ENCODE measurements at places on chromosomes 4 and X.

- no peak for DNase-seq
Observed at GRCh38 chrX:618761-619450, 11.7 kb upstream of the SHOX start.

DNA sequence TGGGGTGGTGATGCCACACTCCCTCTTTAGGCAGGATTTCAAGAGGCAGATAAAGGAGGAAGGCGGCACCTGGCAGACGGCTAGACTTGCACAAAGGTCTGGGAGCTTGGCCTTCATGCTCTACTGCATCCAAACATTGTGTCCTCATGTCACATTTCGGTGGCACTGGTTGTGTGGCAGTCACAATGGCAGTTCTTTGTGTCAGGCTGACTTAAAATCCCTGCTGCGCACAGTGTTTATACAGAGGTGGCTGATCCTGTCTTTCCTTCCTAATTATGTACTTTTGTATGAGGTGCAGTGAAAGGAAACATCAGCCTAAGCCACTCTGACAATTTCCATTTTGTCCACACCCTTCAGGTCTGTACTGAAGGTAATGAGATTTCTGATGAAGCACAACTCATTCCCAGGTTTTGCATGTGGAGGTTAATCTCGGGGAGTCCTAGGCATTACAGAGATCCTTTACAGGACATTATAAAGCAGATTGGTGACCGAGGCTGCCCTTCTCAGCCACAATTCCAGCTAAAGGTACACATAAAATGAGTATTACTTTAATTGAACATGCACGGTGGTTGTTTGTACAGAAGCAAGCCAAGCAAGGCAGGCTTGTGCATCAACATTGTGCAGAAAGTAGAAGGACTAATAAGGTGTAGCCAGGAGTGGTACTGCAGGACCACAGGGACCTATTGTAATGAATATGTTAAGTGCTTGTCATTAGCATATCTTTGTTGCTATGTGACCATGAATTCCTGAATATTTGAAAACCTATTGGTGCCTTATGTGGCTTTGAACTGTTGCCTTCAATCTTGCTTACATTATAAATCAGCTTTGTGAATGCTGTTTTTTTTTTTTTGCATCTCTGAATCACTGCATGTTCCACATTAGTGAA is 147.6 kb downstream of the STK32B start:
- no peak for DNase-seq

GRCh38 chr4:104507112-104507511 is 12.4 kb upstream of the CXXC4 start:
- peak; percentile 83 for DNase-seq

DNA sequence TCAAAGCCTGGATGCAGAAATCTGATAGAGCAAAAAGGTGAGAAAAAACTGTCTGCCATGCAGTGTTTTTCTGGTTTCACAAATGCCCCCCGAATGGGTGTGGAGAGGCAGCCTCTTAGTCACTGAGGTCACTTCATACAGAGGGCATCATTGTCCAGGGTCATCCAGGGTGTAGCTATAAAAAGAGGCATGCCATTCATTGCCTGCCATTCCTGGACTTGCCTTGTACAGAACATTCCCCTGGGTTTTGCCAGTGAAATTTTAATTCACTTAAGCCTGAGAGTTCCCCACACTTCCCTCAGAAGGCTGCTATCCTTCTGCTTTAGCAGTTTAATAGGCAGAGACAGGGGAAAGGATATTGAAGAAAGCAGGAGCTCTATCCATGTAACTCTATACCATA is 230.3 kb downstream of the UNC5C start:
- no peak for DNase-seq

GRCh38 chr4:113382704-113383103 is 333.3 kb downstream of the ANK2 start:
- DNase-seq, result no peak

DNA sequence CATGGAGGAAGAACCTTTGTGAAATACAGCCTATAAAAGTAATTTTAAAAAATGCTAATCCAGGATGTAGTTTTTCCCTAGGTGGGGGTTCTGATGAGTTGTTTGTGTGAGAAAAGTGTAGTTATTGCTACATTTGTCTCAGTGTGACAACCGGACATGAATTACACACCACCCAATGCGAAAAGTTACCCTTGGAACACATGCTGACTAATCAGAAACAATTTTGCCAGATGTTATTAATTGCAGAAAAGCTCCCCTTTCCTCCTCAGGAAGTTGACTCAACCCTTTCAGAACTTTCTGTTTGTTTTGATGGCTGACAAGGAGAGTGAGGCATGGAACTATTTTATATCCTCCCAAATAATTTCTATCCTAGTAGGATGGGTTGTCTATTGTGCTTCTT is 38.1 kb upstream of the EDA2R start:
- no peak for DNase-seq

DNA sequence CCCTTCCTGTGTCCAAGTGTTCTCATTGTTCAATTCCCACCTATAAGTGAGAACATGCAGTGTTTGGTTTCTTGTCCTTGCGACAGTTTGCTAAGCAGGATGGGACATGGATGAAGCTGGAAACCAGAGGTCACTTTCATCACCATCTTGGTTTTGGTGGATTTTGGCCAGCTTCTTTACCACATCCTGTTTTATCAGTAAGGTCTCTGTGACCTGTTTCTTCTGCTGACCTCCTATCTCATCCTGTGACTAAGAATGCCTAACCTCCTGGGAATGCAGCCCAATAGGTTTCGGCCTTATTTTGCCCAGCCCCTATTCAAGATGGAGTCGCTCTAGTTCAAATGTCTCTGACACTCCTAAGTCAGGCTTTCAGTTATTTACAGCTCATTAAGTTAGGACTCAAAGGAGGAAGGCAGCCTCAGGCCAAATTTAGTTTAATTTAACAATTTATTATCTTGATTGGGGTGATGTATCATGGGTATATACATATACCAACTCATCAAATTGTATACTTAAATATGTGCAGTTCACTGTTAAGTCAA is 169.9 kb upstream of the NDP start:
- no peak for DNase-seq

DNA sequence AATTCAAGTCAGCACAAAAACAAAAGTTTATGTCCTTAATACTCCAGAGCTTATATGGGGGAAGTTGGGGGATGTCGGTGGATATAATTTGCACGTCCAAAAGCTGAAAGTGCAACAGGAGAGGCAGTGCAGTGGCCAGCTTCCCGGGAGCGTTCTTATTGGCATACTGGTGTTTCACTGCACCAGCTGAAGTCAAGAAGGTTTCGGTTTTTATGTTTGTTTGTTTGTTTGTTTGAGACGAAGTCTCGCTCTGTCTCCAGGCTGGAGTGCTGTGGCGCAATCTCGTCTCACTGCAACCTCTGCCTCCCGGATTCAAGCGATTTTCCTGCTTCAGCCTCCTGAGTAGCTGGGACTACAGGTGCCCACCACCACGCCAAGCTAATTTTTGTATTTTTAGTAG is 28.6 kb upstream of the TLR3 start:
- DNase-seq, result no peak

DNA sequence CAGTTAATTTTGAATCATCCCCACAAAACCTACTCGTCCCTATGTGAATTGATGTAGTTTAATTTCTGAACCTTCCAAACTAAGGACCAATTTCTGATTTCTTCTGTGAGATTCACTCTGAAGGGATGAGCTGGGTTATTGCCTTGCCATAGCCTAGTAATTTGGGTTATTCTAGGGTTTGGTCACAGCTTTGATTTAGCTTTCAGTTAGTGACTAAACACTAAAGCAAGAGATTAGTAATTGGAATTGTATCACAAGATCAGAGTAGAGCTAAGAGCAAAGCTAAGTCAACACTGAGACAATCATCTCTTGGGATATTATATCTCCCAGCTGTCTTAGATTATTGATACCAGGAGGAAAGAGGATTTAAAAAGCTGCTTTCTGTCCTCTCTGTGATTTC is 588.0 kb downstream of the CCSER1 start:
- DNase-seq, result no peak

DNA sequence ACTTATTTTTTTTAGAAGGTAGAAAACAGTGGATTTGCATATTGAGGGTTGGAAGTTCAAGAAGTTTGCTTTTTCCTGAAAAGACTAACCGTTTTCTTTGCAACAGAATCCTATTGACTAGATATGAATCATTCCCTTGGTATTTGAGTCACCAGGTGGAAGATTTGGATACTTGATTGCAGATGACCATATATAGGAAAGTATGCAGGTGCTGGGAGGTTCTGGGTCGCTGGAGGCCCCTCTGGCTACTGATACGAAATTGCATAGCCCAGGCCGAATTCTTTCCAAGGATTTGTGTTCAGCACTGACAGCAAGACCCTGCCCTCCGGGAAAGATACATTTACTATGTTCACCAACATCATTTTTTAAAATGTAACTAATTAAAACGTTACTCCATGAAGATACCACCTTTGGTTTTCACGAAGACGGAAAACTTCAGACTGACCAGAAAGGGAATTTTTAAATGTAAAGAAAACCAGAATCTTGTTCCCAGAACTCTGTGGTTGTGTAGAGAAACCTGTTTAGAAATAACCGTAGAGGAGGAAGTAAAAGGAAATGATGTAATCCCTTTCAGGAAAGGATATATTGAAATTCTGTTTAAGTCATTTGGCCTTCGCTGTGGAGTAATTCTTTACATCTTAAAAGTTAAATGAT is 946 bp downstream of the ANXA3 start:
- DNase-seq, result peak; percentile 32

DNA sequence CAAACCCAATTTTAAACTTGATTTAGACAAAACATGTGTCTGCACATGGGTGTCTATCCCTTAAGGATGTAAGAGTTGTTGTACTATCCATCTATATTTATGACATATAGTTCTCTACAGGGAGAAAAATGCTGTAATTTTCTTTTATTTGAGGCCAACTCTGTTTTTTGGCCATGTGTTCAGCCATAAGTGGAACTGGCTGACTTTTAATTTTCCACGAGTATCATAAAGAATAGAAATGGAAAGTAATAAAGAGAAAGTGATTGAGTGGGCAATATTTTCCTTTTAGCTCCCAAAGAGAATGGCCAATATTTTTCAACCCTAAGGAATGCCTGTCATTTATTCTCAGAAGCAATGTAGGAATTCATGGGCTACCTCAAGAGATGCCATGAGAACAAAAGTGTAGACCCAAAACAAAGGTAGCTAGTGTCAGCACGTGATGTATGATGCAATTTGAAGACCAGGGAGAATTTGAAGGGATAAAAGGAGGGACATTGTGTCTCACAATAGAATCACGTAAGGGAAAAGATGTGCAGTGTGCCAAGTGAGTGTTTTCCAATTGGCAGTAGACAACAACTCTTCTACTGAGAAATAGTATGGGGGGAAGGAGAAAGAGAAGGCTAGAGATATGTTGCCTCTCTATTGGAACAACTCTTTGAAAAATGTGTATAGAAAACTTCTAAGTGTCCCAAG is 27.8 kb upstream of the MXRA5 start:
- no peak for DNase-seq

GRCh38 chr4:2861631-2862436 is 18.2 kb downstream of the ADD1 start:
- no peak for DNase-seq

DNA sequence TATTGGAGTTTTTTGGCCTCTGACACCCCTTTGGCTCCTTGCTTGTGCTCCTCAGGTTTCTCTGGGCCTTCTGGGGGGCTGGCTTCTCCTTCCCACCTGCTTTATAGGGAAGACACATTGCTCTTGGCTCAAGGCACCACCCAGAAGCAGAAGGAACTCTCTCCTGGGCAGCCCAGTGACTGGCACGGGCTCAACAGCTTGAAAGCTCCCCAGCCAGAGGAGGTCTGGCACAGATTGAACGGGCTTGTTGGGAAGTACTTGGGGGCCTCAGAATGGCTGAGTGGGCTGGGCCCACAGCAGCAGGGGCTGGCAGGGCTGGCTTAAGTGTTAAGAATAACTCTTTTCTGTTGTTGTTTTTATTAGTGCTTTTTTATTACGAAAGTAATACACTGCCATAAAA is 11.2 kb upstream of the ZNF185 start:
- no peak for DNase-seq

DNA sequence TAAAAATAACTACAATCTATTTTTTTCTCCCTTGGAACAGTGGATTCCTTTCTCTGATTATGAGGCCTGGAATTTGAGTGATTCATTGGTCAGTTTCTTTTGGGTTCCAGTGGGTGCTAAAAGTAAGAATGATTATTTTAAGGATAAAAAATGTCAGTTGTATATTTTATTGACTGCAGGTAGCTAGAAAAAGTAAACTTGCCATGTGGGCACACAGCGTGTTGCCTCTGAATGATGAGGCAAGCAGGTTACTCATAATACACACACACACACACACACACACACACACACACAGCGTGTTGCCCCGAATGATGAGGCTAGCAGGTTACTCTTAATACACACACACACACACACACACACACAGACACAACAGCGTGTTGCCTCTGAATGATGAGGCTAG is 13.8 kb downstream of the GALNT7 start:
- no peak for DNase-seq

DNA sequence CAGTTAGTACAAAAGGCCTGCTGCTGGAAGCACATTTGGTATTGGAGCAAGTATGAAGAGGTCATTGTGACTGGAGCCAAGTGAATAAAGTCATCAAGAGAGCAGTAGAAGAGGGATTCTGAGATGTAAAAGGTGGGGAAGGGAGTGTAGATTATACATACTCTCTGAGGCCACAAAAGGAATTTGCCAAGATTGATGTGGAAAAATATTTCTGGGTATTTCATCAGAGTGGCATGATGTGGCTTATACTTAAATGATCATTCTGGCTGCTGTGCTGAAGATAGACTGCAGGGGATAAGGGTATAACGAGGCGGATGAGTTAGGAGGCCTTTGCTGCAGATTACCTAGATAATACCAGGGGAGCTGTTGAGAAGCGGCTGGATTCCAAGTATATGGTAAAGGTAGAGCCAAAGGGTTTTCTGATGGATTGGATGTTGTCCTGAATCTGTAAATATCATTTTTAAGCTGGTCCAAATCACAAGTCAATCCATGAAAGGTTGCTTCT is 231.8 kb upstream of the AGA start:
- no peak for DNase-seq

DNA sequence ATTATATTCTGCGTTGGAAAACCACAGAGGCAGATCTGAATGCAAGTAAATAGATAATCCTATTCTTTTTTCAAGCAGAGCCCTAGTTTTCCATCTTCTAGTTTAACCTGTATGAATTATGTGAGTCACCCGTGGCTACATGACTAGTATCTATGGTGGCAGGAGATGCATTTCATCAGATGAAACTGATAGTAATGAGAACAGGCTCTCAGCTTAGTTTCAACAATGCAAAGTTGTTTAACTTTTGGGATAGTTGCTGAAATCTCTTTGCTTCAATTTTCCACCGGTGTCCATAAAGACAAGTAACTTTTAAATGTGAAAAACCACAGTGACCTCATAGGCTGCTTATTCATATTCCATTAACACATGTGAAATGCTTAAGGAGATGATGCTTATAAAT is 1317.4 kb upstream of the TENM3 start:
- no peak for DNase-seq

DNA sequence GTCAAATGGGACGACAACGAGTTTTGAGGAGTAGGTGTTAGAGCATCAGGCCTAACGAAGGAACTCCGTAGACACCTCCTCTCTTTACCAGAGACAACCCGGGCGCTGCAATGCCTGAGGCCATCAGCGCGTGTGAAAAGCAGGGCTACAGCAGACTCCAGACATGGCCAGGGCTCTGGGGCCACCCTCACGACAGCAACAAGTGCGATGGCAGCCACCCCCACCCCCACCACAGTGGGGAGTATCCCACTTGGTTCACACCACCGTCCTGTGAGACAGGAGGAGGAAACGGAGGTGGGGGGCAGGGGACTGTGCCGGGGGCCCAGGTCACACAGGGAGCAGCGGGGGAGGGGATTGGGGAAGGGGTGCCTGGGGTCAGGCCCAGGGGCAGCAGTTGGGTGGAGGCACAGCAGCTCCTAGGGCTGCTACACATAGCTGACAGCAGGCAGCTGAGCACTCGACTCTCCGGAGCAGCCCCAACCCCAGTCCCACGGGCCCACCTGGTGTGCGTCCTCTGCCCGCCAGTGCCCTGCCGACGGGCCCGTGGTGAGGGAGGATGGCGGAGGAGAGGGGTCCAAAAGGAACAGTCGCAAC is 8.5 kb downstream of the LRPAP1 start:
- DNase-seq, result no peak
